ENCODE measurements at places on chromosomes 3 and 15. TPM values are rescaled to one million over a fixed set of nuclear protein-coding genes. Genes with fewer than 3 reads are reported as not detected.
A peak's percentile ranks its signal among the peaks of the same experiment; 100 is the strongest.

DNA sequence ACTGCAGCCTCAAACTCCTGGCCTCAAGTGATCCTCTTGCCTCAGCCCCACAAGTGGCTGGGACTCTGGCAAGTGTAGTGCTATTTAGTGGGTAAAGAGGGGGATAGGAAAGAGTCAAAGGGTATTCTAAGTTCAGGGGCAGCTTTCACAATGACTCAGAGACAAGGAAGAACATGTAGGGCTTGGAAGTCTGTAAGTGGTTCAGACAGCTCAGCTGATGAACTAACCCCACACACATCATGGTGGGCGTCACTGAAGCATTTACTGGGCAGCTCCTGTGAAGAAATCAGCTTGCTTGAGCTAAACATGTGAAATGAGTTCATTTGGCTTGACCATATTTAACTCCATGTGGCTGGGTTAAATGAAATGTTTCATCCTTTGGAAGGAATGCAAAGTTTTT lies 34.6 kb upstream of the THSD4 start:
- no peak for ATAC-seq

GRCh38 chr15:91472316-91472756 lies 372.3 kb downstream of the SV2B start:
- ATAC-seq, result peak; percentile 18

GRCh38 chr3:187210545-187211327 lies 13.4 kb downstream of the RTP1 start:
- ATAC-seq, result no peak

DNA sequence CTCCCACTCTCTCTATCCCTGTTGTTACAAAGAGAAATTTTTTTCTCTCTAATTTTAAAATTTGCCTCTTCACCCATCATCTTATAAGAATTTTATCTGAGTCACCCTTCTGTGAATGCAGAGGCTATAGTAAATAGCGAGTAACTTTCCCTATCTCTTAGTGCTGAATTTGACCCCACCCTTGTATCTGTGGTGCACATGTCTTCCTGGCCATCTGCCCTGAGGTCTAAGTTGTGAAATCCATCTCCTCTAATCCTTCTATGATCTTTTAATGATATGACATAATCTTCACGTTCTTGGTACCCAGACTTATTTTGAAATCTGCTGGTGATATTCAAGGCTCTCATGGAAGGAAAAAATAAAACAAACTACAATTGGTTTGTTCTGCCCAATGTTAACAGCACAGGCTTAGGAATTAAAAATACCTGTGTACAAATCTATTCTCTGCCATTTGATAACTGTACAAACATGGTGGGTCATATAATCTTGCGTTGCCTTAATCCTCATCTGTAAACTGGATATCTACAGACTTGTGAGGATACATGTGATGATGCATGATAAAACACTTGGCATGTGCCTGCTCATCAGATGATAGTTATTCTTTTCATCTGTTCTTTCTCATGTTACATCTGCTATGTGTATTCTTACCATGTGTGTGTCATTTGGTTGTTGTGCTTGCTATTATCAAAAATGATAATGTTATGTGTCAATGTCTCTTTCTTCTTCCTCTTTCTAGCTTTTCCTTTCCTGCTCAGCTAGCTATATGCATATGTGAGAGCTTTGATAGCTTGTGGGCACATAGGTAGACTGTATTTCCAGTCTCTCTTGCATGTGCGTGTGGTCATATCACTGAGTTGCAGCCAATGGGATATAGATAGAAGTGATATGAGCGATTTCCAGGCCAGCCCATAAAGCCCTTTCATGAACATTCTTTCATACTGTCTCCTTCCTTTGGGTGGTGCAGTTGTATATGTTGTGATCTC lies 13.7 kb upstream of the CCR3 start:
- no peak for ATAC-seq

- no peak for ATAC-seq
Observed at GRCh38 chr3:11168881-11169805, 14.8 kb downstream of the HRH1 start.

DNA sequence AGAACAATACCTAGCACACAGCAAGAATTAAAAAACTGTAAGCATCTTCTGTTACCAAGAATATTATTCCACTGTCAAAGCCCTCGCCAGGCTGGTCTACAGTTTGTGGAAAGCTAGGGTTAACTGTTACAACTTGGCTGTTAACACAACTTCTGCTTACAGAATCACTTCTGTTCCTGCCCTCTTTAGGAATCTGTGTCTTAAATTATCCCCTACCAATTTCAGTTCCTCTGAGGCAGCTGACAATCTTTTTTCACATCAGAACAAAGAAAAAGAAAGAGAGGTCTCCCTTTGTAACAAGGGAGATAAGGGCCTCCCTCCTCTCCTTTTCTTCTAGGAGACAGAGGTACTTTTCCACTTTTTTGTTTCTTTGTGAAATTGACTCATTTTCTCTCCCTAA lies 188.9 kb downstream of the FMN1 start:
- ATAC-seq, result no peak

GRCh38 chr3:154886437-154886836 lies 193.7 kb upstream of the MME start:
- no peak for ATAC-seq

DNA sequence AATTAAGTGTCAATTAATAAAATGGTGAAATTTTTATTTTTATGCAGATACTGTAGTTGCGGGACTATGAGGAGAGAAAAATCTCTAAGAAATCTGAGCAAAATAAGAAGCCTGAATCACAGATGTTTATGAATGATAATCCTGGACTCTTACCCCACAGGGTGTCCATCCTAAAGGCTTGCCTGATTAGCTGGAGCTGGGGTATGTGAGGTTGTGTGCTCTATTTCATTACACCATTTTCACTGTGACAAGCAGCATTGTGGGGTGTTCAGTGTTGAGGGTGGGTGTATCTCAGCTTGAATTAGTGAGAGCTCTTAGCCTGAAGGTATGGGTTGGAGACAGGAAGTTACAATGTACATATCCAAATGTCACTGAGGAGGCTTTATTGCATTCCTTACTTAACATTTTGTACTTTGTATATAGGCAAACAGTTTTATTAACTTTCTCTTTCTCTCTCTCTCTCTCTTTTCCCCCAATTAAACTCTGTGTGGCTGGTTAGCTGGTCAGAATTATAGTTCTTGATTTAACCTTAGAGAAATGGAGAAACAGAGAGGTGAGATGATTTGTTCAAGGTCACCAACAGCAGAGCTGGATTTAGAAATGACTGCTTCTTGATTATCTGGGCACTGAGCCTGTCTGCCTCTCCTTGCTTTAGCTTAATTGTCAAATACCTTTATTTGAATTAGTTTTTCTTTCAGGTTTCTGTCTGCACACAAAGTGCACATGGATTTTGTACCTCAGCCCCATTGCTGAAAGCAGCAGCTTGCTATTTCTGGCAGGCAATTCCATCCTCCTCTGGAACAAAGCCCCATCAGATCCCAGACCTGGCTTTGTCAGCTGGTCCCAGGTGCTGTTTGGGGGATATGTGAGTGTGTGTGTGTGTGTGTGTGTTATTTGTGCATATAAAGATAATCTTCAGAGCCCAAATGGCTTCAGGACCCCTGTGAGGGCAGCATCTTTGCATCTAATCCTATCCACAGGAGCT lies 35.8 kb downstream of the GJD2 start:
- no peak for ATAC-seq

DNA sequence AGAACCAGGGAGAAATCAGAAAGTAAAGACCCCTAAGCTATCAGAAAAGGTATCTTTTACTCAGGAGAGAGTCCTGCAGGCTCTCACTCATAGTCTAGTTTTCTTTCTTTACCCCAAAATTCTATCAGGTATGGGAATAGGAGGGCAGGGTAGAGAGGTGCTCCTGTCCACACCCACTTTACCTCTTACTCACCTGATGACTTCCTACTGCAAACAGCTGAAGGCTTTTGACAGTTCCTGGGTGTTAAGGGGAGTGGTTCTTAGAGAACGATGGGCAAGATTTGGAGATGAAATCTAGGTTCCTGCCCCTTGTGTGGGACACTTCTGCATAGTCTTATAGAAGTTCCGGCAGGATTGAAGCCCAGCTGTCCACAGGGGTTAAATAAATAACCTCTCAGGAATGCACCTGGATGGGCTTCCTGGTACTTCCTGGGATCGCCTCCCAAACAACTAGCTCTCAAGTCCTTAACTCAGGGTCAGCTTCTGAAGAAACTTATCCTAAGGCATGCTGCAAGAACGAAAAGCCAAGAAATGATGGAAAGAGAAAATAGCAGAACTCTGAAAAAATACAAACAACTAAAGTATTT lies 10.8 kb upstream of the TNFAIP8L3 start:
- no peak for ATAC-seq

DNA sequence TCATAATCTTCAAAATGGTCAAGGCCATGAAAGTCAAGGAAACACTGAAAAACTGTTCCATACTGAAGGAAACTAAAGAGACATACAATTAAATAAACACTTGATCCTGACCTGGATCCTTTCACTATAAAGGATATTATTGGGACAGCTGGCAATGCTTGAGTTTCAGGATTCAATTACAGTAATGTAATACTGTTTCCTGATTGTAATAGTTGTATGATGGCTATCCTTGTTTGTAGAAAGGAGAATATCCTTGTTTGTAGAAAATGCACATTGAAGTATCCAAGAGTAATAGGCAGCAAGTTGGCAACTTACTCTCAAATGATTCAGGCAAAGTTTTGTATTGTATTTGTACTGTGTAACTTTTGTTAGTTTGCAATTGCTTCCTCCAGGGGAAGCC lies 4.6 kb downstream of the CIDEC start:
- ATAC-seq, result no peak

- ATAC-seq, result no peak
Observed at GRCh38 chr15:72965671-72966070, 86.6 kb upstream of the NEO1 start.

- no peak for ATAC-seq
Observed at GRCh38 chr3:139202226-139202958, 141.4 kb upstream of the MRPS22 start.

DNA sequence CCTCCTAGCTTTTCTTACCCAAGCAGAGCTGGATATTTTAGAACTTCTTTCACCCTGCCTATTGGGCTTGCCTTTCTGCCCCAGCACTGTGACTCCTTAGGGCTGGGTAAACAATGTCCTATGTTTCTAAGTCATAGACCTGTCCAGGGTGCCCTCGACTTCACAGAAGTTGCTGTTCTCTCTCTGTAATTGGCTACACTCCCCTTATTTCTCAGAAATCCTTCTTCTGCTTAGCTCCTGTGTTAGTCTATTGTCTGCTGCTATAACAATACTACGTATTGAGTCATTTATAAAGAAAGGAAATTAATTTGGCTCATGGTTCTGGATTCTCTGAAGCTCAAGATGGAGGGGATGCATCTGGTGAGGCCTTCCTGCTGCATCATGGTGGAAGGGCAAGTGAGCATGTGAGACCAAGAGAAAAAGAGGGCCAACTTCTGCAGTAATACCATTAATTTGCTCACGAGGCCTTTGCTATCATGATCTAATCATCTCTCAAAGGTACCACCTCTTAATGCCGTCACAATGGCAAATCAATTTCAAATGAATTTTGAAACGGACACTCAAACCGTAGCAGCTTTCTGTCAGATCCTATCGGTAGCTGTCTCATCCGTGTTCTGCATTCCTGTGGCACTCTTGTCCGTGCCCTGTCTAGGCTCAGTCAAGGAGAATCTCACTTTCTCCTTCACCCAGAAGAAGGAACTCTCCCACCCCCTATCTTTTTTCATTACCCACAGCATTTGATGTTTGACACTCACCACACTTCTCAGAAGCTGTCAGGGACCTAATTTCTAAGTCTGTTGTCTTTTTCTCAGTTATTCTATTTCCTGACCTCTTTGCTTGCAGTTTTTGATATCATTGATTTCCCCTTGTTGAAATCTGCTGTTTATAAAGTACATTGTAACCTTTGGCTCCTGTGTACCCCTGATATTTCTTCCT lies 22.3 kb upstream of the GPR171 start:
- peak; percentile 29 for ATAC-seq

DNA sequence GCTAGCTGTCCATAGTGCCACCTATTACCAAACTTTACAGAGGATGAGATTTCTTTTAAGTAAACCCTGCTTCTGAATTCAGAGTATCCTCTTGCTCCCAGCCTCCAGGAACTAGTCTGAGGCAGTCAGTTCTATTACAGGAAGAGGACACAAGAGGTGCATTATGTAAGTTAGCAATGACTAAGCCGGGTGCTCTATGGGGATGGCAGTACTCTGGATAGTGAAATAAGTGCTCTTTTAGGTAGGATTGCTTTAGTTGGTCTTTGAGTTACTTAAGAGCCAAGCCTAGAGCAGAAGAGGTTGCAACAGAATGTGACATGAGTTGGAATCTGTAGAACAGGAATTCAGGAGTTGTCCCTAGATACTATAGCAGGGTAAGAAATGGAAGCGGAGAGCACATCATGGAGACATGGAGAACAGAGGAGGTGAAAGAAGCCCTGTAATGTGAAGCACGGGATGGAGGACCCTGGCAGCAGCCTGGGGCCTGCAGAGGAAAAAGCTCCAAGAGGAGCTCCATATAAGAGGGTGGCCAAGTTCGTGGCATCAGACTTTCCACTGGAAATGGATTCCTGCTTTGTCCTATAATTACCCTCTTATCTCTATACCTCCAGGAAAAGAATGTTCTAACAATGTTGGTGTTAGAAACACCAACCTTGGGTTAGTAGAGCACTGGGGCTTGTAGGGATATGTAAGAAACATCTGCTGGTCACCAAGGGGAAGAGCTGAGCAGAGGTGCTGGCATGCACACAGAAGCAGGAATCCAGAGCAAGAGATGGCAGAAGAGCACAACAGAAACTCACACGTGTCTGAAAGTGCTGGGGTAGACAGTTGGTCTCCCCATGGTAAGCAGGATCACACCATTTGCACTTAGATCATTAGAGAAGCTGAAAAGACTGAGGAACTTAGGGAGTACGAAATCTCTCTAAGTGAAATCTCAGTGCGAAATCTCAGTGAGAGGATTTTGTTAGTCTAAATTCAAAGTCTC lies 851.1 kb downstream of the FHIT start:
- ATAC-seq, result no peak

DNA sequence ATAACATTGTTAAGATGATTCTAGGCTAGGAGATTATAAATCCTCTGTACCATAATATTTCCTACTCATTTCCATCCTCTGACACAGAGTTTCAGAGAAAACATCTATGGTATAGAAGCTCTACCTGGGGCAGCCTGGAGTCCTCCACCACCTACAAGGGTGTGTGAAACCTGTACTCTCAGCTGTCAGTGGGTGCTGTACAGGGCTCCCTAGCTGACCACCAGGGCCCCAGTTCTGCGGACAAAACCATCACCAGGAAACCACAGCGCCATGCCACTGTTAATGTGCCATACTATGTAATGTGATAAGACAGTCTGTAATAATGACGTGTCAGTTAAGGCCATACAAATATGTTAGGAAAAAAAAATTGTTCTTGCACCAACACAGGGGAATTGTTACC lies 7.1 kb downstream of the RORA start:
- no peak for ATAC-seq

DNA sequence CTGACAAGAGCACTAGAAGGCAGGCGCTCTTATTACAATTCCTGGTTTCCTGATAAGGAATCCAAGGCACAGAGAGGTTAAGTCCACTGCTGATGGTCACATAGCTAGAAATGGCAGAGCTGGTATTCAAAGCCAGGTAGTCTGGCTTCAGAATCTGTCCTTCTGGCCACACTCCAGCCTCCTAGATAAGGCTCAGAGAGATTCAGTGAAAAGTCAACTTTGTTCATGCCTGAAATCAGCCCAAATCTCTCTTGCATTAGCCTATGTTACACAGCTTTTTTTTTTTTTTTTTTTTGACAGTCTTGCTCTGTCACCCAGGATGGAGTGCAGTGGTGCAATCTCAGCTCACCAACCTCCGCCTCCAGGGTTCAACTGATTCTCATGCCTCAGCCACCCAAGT lies 21.1 kb upstream of the CMTM8 start:
- no peak for ATAC-seq

GRCh38 chr3:196624067-196624790 lies 15.3 kb upstream of the NRROS start:
- peak; percentile 63 for ATAC-seq

Gene TNFAIP8L3
- total RNA-seq, result not detected

Gene EPHB1
- total RNA-seq, result 1.2 TPM

Gene CCR1
- 1.8 TPM for total RNA-seq

Gene ADAMTSL3
- not detected for total RNA-seq

Gene RTP4
- total RNA-seq, result 0.98 TPM

All from activated T-helper 17 cell treated with anti-CD3 and anti-CD28 coated beads, Interleukin-2, amount 50 U/mL, for 72 hours (primary cell).